ENCODE measurements at places on chromosomes 4 and X.

GRCh38 chr4:168566726-168567125 lies 69.9 kb downstream of the PALLD start:
- no peak for DNase-seq

- peak; percentile 73 for DNase-seq
Observed at GRCh38 chr4:47145630-47146029, 114.3 kb downstream of the GABRB1 start.

DNA sequence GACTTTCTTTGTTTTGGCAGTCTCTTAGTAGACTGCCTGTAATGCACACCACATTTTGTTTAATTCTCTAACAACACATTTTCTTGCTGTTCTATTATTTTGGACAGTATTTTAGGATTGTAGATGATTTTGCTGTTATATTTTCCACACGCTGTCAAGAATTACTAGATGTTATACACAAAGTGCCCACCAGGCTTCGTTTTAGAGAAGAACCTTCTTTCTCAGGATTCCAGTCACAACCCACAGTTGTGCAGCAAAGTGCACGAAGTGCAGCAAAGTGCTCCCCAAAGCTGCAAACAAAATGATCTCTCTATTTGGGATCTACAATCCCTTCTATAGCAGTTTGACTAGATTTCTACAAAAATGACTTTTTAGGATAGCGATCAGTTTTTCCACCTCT lies 2.4 kb downstream of the ZNF141 start:
- no peak for DNase-seq

- peak; percentile 38 for DNase-seq
Observed at GRCh38 chr4:188551156-188551555, 411.9 kb downstream of the TRIML1 start.

- DNase-seq: no peak
Observed at GRCh38 chr4:20087522-20087911, 164.2 kb upstream of the SLIT2 start.

- DNase-seq: peak; percentile 30
Observed at GRCh38 chrX:68685685-68686084, 38.2 kb downstream of the STARD8 start.
